ENCODE measurements at places on chromosomes 4 and X.

- no peak for DNase-seq
These were observed 25.9 kb upstream of the FAM241A start for GRCh38 chr4:112119353-112119783.

DNA sequence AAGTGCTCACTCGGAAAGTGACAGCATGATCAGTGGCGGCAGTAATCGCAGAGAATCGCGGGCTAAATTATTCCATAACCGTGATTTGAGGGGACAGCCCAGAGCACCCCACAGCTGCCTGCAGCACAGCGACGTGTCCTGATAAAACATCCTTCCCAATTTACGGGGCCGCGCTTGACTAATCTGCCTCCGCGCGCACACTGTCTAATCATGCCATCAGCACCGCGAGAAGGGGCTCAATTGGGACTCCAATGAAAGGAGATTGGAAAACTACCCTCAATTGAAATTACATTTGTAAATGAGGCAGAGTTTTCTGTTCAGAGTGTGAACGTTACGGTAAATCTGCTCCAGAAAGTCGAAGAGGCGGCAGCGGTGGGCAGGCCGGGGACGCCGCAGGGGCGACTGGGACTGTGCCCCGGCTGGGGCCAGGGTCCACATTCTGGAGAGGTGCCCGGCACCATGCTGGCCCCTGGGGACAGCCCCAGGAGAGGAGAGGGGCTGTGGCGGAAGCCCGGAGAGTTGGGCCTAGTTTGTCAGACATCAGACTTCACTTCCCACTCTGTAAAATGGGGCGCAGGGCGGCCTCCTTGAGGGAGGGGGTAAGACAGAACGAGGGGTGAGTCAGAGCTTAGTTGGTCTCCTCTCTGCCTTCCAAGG, 107.7 kb downstream of the FAM53A start:
- DNase-seq: no peak

- no peak for DNase-seq
These were observed 41.0 kb upstream of the PDLIM5 start for GRCh38 chr4:94410678-94411206.

GRCh38 chr4:170022211-170022610, 4.0 kb downstream of the MFAP3L start:
- no peak for DNase-seq

DNA sequence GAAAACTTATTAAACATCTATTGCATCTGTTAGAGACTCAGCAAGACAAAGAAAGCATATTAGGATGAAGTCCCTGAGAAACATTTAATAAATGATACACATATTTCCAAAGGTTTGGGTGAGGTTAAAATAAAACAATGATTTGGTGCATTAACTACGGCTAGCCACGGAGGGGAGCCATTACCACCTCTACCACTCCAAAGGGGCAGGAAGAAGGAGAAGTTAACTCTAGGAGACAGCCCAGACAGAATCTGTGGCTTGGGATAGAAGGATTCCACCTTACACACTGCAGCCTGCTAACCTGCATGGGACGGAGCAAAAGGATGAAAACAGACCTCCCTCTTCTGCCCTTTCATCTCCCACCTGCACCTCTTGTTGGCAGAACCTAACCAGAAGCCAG, 189.1 kb upstream of the C1QTNF7 start:
- no peak for DNase-seq

DNA sequence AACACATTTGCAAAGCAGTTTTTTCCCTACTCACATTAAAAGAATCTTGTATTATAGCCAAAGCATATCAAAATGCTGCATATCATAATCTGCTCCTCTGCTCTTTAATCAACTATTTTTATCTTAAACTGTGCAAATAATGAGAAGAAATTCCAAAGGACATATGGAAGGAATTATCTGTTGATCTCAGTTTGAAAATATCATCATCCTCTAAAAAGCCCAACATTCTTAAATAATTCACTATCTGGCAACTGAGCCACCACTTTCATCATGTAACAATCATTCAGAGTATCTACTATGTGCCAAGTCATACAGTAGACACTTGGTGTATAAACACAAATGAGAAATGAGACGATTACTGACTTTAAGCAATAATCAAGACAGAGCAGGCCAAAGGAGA, 63.0 kb downstream of the PRSS12 start:
- no peak for DNase-seq

DNA sequence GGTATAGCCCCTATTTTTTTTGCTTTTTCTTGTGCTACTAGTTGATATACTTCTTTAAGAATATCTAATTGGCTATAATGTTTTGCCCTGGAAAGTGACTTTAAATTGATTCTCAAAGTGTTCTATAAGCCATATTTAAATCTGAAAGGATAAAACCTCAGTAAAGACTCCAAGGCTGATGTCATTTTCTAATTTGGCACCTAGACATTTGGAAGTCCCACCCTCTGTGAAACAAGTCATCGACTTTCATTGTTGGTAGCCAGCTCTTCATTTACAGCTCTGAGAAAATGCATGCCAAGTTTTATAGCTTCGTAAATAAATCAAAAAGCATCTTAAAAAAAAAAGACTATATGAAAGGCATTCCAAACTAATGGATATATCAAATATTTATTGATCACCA, 18.0 kb upstream of the STAG2 start:
- DNase-seq: no peak

DNA sequence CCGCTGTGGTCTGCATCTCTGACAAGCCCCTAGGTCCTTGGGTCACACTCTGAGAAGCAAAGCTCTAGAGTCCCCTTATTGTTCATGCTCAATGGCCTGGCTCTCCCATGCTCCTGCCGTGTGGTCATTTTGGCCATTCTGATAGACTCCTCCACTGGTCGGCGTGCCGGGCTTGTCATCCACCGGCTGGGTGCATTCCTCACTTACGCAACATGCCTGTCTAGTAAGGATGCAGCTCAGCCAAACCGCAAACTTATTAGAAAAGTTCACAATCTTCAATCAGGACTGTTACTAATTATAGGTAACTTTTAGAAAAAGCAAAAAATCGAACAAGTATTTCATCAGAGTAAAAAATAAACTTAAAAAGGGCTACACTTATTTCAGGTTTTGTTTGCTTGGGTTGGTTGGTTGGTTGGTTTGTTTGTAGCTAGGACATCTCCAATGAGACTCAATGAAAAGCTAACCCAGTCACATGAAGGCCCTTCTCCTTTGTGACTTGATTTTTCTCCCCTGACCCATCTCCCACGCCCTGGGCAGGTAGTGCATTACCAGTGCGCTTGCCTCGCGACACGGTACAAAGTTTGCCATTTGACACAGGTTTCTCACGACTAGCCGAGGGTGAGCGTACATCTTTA, 41.0 kb downstream of the IRF2 start:
- DNase-seq: no peak
